ENCODE measurements at places on chromosomes 16 and 17.

DNA sequence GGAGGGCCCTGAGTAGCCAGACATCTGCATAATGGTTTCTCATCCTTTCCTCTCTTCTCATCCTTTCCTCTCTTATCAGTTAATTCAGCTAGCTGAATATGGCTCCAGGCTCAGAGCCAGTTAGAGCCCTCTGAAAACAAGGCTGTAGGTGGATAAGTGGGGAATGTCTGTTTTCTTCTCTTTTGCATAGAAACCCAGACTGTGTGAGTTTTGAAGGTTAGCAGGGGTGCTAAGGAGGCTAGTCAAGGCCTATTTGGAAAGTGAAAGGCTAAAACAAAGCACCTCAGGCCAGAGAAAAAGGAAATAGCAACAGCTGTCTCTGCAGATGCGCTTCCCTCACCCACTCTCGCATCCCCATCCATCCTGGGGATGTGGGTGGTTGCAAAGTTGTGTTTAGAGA, 420.9 kb downstream of the SHISA9 start:
- DNase-seq = no peak

DNA sequence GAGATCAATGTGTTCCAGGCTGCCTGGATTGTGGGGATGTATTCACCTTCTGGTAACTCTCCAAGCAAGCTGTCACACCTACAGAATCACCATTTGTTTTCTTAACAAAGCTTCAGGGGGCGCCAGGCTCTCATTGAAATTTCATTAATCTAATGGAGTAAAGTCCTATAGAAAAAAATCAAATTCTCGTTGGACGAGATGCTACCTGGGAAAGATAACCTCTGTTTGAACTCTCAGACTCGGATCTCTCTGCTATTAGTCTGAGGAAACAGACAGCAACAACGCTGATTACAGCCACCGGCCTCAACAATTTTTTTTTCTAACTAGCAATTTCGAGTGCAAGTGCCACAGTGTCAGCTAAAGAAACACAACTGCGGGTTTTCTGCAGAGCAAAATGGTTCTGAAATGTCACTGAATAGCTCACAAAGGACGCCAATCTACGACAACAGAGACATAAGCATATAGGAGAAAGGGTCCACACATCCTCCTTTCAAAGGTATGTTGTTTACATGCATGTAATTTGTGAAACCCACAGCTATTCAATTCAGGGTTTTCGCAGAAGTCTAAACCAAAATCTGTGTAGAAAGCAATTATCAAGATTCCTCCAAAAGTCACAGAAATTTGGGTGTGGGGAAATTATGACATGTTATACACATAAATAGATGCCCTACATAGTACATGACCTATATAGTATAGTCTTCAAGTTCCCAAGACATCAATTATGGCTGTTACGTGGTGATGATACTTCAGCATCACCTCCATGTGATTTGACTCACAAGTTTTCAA, 135.8 kb downstream of the SKAP1 start:
- DNase-seq = no peak

GRCh38 chr17:28937044-28937729, 14.1 kb downstream of the PHF12 start:
- no peak for DNase-seq

GRCh38 chr16:17372386-17372785, 98.4 kb downstream of the XYLT1 start:
- no peak for DNase-seq

GRCh38 chr17:38890410-38890746, 20.5 kb downstream of the LASP1 start:
- no peak for DNase-seq

DNA sequence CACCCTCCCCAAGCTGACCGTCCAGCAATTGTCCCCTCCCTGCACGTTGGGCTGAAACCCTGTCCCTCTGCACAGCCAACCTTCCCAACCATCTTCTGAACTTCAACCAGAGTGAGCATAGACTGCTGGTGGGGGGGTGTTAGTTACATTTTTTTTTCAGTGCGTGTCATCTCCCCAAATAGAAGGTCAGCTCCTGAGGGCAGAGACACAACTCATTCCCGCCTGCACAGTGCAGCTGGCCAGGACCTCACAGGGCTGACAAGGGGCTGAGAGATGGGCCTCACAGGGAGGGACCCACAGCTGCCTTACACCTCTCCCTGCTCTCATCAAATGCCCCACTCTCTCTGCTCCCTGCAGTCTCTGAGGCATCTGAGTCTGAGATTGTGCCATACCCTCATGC, 8.4 kb downstream of the SRL start:
- DNase-seq = no peak

- DNase-seq = no peak
Observed at GRCh38 chr17:40307001-40307730, 1.8 kb upstream of the RARA start.

Data from A549 (cell line).